Hindlimb muscle (tissue), 1 donor: ENCODE measurements at places on chromosomes 2 and 18. TPM values are rescaled to one million over a fixed set of nuclear protein-coding genes. Genes with fewer than 3 reads are reported as not detected.

- DNase-seq, result peak; percentile 45
These were observed 389.8 kb downstream of the FIGN start for GRCh38 chr2:163345795-163346573.

GRCh38 chr2:106745468-106745867 lies 140.5 kb downstream of the ST6GAL2 start:
- peak; percentile 38 for DNase-seq

- DNase-seq, result no peak
These were observed 293.0 kb upstream of the HS6ST1 start for GRCh38 chr2:128611421-128612320.

- no peak for DNase-seq
These were observed 59.8 kb upstream of the PTH2R start for GRCh38 chr2:208346756-208347155.

The RIT2 gene
- polyA plus RNA-seq, result not detected
